KBM-7 (cell line): ENCODE measurements at places on chromosomes 6 and 20.

DNA sequence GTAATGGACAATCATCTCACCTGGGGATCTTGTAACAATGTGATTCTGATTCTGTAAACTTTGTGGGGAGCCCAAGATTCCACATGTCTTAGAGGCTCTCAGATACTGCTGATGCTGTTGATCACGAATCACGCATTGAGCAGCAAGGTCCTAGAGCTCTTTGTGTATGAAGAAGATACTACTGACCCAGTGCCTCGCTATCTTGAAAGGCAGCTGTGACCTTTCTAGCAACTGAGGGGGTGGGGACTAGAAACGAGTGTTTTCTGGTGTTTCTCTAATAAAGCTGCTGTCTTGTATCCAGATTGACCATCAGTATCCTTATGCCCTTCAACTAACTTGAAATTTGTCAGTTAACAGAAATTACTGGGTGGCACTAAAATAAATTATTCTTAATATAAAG is 142.9 kb downstream of the MTHFD1L start:
- no peak for DNase-seq

- DNase-seq, result no peak
These were observed at the start of gene SPO11 for GRCh38 chr20:57329608-57330221. TSS of gene SPO11 (plus strand) at chr20:57329803. CDS start at chr20:57329868, 65 bp downstream.

DNA sequence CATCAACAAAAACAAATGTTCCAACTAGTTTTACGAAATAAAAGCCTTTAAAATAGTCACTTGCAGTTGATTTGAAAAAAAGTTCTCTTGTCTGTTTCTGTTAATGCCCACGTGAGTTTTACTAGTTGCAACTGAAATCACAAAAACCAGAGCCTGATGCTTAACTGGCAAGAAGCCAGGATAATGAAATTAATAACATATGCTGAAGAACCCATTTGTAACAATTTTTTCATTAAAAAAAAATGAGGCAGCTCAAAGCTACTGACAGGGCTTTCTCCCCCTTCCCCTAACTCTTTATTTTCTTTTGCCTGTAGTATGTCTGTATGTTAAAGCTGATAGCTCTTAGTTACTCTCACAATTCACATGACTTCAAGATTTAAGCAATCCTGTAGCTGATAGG is 132.7 kb upstream of the EYA4 start:
- DNase-seq, result no peak

GRCh38 chr6:14799928-14800327 is 445.9 kb upstream of the JARID2 start:
- peak; percentile 54 for DNase-seq

DNA sequence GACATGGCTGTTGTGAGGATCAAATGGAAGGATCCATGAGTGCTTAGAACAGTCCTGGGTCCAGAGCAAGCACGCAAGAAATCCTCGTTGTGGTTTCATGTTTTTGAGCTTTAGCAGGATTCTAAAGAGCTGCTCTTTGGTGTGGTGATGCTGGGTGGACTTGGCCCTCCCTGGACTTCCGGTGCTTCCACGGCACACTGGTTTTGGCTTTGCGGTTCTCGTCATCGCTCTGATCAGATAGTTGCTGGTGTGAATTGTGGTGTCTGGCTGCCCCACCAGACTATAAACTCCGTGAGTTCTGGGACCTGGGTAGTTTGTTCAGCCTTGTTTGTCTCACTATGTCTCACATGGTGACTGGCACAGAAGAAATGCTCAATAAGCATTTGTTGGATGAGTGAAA is 3.3 kb downstream of the HNF4A start:
- no peak for DNase-seq
